Stimulated activated CD8-positive, alpha-beta memory T cell treated with anti-CD3 and anti-CD28 coated beads, Interleukin-15, amount 100 ng/mL, for 4 hours (primary cell): ENCODE measurements at places on chromosomes 1 and 21.

DNA sequence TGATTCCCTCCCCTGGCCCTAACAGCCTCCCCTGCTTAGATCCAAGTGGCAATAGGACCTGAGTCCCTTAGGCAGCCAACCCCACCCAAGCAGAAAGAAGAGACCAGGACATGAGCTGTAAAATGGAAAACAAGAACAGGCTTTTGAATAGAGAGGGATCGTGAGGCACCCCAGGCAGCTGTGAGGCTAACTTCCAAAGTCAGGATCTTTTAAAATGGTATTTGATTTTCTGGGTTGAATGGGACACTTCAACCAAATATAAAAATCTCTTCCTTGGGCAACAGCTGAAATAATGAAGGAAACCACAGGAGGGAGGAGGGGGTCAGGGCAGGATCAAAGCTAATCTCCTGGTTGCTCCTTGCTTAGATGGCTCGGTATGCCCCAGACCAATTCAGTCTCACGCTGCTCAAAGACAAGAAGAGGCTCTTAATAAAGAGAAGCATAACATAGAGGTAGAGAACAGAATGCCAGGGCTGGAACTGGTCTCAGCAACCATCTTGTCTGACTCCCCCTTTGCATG lies 28.6 kb upstream of the AVPR1B start:
- no peak for DNase-seq

DNA sequence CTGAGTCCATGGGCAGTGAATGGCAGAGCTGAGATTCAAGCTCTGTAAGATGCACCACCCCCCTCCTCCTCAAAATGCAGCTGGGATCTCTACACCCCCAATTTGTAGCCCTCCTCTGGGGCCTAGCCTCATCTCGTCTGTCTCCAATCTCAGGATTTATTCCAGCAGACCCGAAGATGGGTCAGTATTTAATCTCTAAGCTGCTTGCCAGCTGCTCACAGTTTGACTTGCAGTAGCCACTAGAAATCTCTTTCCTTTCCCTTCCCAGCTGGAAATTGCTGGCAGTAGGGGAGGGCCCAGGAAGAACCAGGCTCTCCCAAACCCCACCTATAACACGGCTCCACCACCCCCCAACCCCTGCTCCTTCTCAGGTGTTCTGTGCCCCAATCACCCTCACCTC lies 1.5 kb downstream of the LACTBL1 start:
- no peak for DNase-seq

DNA sequence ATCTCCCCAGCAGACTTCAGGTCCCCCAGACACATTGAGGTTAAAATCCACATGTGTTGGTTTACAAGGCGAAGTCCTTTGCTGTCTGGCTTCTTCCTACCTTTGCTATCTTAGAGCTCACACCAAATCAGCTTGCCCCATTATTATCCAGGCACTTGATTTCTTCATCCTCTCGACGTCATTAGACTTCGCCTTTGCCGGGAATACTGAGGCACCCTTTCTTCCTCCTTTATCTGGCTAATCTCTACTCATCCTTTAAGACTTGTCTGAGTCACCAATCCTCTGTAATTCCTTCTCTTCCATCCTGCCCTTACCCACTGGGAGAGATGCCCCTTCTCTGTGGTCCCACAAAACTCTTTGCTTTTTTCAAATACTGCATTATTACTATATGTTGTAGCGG lies 9.2 kb upstream of the XCL2 start:
- no peak for DNase-seq

- DNase-seq, result no peak
Measured at GRCh38 chr1:108141621-108142020, 58.5 kb downstream of the SLC25A24 start.

GRCh38 chr1:53127546-53127945 lies 14.9 kb downstream of the SLC1A7 start:
- peak; percentile 9 for DNase-seq

DNA sequence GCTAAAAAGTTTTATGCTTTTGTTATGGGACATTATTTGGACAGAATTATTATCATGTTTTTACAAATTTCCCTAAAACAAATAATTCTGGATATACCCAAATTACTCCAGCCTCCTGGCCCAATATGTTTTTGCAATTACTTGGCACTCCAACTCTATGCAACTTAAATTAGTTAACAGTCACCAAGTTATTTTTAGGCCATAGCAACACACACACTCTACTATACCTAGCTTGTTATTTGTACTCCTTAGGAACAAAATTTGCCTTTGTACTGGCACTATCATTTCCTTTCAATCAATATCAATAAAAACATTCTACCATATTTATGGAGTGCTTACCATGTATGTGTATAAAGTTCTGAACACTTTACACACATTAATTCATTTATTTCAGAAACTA lies 7.7 kb downstream of the DUSP10 start:
- DNase-seq, result no peak

GRCh38 chr1:223835754-223836153 lies 10.0 kb downstream of the TP53BP2 start:
- DNase-seq, result no peak

DNA sequence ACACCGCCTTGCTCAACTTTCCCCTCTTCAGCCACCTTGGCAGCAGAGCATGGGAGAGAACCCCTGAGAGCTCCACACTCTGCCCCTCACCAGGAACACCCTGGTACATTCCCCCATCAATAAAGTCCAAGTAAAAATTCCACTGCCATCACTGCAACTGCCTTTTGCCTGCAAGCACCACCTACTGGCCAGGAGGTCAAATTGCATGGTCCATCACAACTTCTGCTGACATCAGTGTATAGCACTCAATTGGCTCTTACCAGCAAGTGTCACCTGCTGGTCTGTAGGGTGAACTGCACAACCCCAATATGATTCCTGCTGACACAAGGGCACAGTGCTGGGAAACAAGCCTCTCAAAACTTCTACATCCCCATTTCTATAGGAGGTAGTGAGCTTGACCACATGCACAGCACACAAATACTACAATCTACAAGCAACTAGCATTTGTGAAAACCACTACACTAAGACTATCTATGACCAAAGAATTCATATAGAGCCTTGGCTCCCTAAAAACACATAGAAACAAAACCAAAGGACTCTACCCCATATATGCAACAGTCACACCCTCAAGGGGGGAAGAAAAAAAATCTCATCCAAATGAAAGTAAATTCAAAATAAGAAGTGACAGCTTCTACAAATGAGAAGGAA lies 69.2 kb downstream of the FASLG start:
- no peak for DNase-seq

- no peak for DNase-seq
Measured at GRCh38 chr1:37292789-37293188, 181.6 kb upstream of the ZC3H12A start.

GRCh38 chr1:152699746-152700145 lies 1.6 kb downstream of the LCE2A start:
- no peak for DNase-seq

DNA sequence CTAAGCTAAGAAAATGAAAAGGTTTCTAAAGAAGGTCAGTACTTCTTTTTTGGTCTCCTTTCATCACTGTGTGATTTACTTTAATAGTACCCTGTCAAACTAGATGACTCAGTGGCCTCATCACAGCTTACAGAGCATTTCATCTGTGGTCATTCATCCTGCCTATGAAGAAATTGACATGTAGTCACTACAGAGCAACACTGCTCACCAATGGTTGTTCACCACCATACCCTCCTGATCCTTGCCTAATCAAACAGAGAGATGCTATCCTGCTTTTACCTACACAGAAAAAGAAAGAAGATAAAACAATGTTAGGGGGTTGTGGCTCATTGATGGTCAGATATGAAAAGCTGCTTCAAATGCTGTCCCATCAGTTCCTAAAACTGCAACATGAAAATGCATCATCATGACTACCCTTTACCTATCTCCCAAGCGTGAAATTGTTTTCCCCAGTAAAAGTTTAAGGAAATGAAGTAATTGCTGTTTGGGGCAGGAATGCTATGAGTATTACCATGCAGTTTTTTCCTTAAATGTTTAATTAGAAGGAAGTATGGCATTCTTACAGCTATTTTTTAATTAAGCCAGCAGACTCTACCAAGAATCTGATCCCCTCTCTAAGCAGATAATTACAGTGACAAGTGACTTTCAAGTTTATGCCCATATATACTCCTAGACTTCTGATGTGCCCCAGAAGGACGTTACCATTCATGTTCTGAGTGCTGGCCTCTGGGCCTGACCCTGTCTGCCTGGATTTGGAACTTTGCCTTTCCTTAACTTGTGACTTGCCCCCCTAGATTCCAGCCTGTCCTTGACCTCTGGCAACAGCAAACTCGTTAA lies 46.1 kb upstream of the FBXO28 start:
- DNase-seq, result no peak

- DNase-seq, result no peak
Measured at GRCh38 chr1:76048219-76048618, 26.3 kb upstream of the ST6GALNAC3 start.

GRCh38 chr1:179706339-179706941 lies 36.7 kb upstream of the FAM163A start:
- peak; percentile 6 for DNase-seq

DNA sequence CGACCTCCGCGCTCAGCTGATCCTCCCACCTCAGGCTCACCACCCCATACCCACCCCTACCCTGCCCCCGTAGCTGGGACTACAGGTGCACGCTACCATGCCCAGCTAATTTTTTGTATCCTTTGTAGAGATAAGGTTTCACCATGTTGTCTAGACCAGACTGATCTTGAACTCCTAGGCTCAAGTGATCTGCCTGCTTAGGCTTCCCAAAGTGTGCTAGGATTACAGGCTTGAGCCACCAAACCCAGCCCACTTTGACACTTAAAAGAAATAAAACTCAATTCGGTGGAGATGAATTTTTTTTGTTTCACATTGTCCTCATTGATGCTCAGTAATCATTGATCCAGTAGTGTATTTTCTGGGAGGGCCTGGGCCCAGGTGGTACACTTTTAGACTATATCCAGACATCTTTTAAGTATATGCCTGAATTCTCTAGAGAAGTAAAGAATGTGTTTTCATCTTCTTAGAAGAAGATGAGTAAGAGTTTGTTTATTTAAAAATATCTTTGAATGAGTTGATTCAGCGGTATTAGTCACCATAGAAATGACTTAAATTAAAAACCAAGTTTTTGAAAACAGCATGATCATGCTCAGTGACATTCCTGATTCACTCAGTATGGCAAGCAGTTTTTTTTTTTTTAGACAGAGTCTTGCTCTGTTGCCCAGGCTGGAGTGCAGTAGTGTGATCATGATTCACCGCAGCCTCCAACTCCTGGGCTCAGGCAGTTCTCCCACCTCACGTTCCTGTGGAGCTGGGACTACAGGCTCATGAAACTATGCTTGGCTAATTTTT lies 57.8 kb downstream of the EPB41 start:
- DNase-seq, result no peak

- no peak for DNase-seq
Measured at GRCh38 chr1:23577056-23578004, 18.0 kb upstream of the ID3 start.

DNA sequence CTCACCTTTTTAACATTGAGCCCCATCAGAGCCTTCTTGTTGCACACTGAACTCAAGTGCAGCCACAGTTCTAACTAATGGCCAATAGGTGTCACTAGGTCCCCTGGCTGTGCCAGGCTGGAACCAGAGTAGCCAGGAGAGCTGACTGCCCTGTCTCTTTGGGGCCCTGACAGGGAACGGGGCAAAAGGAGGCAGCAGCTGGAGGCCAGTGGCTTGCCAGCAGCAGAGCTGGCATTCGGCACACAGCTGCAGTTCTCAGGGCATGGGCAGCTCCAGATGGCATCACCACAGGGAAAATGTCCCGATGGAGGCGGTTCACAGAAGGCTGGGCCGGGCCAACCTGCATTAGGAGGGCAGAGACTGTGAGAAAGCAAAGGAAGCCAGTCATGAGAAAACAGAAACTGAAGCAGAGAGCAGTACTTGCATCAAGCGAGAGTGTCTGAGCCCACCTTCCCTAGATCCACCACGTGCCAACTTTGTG lies 188.6 kb downstream of the FCRL5 start:
- DNase-seq, result no peak

DNA sequence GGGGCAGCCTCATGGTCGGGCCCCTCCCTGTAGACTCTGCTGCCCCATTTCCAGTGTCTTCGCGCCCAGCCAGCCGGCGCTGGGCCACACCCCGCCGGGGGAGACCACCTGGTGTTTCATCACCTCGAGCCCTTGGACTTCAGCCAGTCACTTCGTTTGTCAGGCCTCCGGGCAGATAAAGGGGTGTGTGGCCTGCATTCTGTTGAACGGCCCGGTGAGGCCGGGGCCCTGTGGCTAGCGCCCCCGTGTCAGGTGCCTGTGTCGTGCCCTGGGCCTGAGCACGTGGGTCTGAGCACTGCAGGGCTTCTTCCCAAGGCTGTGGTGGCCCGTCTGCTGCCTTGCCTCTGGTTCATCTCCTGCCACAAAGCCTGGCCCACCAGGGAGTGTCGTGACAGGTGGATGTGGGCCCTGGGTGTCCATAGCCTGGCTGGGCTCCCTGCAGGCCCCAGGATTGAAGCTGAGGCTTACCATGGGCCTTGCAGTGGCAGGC lies 65.2 kb upstream of the DIP2A start:
- no peak for DNase-seq

- DNase-seq, result no peak
Measured at GRCh38 chr1:53254011-53254640, 15.8 kb upstream of the MAGOH start.

DNA sequence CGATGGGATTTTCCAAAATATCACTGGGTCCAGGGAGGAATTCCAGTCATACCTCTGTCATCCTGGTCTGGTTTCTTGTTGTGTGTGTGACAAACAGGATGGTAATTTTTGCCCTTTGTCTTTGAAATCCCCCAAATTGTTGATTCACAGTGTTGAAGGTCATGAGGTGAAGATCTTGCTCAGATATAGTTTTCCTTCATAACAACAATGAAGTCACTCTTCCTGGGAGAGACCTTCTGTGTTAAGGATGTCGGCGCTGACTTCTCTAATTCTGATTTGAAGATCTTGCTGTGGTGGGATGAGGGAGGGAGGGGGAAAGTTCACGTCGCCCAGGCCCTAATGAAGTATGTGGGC lies 32.2 kb upstream of the MPZL1 start:
- no peak for DNase-seq

- no peak for DNase-seq
Measured at GRCh38 chr1:160708801-160709200, 2.8 kb downstream of the CD48 start.

GRCh38 chr1:1213345-1214265 lies at the start of gene TNFRSF4:
Gene TNFRSF4 (minus strand): TSS chr1:1214153. CDS start chr1:1214127, 26 bp downstream.
- no peak for DNase-seq

GRCh38 chr1:155471891-155472290 lies 90.7 kb downstream of the ASH1L start:
- no peak for DNase-seq

DNA sequence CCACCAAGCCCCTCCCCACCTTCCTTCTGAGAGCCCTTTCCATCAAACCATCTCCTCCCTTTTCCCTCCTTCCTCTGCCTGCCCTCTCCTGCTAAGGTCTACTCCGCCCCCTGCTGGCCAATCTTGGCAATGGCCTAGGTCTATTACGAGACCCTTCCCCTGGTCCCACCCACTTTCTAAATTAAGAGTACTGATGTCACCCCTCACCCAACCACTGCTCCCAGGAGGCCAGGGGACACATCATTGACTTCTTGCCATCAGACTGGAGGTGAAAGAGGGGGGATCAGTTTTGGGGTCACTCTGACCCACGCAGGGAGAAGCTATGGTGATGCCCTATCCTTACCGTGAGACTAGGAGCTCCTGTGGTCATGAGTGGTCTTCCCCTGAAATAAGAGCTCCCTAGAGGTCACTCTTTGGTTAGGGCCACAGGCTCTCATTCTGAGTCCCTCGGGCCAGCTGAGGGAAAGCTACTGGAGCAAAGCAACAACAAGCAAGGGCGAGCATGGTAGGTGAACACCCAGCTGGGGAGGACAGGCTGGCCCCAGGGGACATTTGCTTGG lies 34.6 kb upstream of the S100A7 start:
- peak; percentile 64 for DNase-seq
